Left hindlimb (tissue), 1 donor: ENCODE measurements at places on chromosomes 7 and 10.

DNA sequence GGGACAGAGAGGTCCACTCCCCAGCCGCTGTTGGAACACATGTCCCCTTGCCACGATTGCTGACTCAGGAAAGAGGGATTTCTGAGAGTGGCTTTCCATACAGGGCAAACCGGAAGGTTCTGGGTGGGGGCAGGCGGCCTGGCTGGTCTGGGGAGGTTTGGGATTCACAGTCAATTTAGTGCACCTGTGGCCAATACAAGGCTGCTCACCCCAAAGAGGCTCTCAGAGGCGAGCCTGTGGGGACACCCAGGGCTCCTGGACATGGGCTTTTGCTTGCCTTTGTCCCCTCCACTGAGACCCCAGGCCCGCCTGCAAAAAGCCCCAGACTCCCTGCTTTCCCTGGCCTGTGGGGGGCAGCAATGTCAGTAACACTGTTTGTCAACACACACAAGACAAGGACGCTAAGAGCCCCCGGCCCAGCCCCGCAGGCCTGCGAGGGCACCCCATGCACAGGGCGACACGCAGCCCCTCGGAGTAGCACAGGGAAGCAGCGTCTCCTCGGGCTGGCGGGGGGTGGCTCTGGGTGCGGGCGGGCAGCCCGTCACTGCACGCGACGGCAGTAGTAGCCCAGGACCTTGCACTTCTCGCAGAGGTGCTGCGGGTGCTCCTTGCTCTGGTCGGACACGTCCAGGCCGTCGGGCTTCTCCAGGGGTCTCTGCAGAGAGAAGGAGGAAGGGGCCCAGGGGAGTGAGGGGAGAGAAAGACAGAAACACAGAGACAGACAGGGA, 38.7 kb downstream of the PPIF start:
- peak; percentile 33 for DNase-seq

GRCh38 chr10:127207081-127207480, 10.7 kb upstream of the INSYN2A start:
- DNase-seq, result no peak

DNA sequence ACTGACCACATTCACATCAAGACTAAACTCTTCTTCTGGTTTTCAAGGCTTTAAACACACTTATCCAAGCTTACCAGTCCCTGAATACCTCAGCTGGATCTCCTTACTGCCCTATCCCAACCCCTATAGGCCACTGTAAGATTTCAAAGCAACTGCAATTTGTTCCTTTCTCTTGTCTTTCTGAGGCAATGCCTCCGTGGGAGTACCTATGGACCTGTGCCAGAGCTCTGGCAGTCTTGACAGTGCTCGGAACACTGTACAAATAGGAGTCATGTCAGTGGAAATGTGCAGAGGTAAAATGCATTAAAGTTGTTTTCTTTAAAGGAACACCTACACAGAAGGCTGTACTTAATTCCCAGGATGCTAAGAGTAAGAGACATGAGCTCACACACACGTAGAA, 124.7 kb downstream of the CNOT4 start:
- no peak for DNase-seq

DNA sequence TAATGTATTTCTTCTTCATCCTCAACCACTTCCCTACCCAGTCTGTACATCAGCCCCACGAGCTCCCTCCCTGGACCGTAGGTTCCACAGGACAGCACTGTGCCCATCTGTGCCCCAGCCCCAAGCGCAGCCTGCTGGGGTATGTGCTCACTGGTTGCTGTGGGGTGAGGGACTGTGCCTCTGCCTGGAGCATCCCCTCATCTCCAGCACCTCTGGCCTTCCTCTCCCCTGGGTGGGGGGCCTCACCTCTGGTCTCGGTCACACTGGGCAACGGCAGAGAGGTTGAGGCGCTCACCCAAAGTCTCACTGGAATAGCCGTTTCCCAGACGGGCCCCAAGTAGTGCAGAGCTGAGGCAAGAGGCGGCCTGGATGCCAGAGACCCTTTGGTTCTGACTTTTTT, 1.5 kb upstream of the PRKAR1B start:
- DNase-seq, result no peak

- DNase-seq, result no peak
These were observed 68.9 kb upstream of the AQP1 start for GRCh38 chr7:30842542-30843451.

DNA sequence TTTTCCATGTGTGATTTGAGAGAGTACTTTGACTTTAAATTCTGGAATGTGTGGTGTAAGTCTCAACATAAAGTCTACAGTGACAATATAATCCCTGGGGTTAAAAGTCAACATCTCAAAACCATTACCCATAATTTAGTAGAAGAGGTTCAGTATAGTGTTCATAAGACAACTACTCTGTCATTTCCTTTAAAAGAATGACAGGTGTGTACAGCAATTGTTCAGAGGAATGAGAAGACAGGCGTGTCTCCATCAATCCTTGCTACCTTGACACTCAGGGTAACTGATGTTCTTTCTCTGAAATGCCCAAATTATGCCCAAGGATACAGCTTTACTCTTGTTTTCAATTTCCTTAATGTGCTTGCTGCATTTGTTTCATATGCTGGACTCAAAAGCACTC, 256.4 kb downstream of the DYNC1I1 start:
- DNase-seq, result no peak

DNA sequence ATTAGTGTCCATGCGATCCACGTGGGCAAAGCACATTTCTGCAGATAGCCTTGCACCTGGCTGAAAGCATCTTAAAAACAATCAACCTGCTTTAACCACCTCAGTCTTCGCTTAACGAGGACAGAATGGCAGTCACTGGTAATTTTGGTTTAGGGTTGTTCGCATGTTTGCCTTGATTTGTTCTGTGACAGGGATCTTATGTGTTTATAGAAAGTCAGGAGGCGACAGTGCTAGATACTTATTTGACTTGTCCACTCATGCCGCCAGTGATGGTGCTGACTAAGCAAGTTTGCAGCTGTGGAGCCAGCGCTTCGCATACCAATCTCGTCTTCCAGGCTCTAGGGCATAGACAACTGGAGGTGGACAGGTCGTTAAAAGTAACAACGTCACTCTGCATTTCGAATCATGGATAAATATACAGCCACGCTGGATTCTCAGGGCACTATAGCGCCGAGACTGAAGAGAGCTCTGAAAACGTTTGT, 1.2 kb upstream of the TMEM243 start:
- peak; percentile 47 for DNase-seq

GRCh38 chr7:157291404-157292080, 45.3 kb upstream of the DNAJB6 start:
- DNase-seq, result no peak

- DNase-seq, result no peak
These were observed 231.7 kb downstream of the USP6NL start for GRCh38 chr10:11379771-11380170.

DNA sequence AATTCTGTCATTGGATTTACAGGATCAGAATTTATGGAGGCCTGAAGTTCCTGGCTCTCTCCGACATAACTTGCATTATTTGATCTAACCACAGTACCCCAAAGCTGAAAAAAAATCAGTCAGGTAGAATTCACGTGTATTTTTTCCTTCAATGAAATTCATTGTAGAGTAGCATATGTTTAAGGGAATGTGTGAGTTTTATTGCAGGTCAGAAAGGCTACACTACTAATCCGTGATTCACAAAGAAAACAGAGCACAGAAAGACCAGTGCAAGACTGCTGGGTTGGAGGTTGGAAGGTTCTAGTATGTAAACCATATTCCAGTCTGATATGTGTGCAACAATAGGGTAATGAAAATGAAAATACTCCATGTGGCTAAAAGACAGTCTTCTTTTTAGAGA, 247.0 kb upstream of the FERD3L start:
- no peak for DNase-seq

DNA sequence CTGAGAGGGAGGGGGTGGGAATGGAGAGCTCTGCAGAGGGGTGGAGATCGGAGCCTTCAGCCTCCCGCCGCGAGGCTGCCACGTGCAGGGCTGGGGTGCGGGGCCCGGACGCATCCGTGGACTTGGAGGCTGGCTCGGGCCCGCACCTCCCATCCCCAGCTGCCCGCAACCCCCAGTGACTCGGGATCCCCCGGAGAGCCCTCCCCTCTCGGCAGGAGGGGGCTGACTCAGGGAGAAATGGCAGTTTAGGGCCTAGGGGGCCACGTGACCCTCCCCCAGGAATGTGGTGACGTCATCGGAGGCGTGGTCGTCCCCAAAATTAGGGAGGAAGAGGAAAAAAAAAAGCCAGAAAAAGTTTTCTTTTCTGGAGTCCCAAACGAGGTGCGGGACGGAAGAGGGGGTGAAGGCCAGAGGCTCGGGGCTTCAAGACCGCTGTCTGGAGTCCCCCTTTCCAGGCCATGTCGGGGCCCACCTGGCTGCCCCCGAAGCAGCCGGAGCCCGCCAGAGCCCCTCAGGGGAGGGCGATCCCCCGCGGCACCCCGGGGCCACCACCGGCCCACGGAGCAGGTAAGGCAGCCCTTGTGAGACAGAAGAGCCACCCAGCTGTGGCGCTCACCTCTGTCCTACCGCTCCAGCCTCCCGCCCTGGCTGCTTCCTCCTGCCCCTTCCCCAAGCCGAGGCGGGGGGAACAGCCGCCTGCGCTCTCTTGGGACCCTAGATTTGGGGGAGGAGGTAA, at the start of gene TRIP6:
TSS of gene TRIP6 (plus strand) at position 348 of the 736 bp plus-strand sequence. CDS start at position 459, 111 bp downstream.
- DNase-seq, result peak; percentile 94

DNA sequence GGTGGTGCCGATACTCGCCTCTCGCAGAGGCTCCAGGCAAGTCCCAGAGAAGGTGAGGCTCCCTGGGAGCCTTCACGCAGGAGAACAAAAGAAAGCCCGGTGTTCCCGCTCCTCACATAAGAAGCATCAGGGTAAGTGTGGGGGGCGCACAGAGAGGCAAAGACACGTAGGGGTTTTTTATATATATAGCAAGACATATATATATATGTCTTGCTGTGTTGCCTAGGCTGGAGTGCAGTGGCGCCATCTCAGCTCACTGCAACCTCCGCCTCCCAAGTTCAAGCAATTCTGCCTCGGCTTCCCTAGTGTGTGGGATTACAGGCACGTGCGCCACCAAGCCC, 61.3 kb downstream of the PDIA4 start:
- no peak for DNase-seq

GRCh38 chr10:112308125-112308502, 24.9 kb downstream of the TECTB start:
- DNase-seq, result no peak

DNA sequence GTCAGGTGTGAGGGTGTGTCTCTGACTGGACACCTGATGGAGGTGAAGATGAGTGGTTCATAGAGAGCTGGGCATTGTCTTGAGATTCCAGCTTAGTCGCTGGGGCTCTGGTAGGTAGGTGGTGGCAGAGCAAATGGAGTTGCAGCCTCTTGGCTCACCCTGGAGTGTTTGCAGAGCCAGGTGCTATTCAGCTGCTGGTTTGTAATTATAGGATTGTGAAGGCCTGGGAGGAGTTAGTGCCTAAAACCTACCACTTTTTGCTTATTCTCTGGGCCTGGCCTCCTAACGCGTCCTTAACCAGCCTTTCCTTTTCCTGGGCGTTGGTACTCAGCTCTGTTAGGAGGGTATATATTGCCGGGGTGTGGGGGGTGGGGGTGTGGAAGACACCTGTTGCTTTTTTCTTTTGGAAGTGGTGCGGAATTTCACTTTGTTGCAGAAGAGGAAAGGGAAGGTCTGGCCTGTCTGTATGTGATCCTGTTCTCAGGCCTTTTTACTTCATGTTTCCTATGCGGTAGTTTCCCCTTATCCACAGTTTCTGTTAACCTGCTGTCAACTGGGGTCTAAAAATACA, 3.2 kb downstream of the PPRC1 start:
- DNase-seq, result no peak

GRCh38 chr10:44467090-44467489, 82.2 kb upstream of the CXCL12 start:
- DNase-seq, result no peak

DNA sequence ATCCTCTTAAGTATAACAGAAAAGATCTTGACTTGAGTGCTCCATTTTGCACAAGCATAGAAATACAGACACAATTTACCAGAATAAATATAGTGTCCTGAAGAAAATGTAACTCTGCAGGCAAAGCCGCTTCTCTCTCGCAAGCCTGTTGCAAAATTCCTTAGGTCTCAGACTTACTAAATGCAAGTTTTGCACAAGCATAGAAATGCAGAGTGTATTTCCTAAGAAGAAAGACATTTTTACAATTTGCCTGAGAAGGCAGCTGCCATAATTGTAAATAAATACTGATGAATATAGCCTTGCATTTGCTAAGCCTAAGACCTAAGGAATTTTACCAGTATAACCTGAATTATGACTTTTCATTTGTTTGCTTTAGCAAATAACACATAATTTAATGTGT, 67.1 kb downstream of the AGMO start:
- no peak for DNase-seq

- DNase-seq, result no peak
These were observed 2.1 kb upstream of the ZKSCAN1 start for GRCh38 chr7:100013328-100013676.

- no peak for DNase-seq
These were observed 222.6 kb downstream of the HTR7 start for GRCh38 chr10:90635111-90635765.

DNA sequence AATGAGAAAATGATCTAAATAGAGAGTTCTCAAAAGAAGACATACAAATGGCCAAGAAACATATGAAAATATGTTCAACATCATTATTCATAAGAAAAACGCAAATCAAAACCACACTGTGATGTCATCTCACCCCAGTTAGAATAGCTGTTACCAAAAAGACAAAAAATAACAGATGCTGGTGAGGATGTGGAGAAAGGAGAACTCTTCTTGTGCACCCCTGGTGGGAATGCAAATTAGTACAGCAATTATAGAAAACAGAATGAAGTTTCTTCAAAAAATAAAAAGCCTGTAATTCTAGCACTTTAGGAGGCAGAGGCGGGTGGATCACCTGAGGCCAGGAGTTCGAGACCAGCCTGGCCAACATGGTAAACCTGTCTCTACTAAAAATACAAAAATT, 199.3 kb downstream of the PARD3 start:
- no peak for DNase-seq

DNA sequence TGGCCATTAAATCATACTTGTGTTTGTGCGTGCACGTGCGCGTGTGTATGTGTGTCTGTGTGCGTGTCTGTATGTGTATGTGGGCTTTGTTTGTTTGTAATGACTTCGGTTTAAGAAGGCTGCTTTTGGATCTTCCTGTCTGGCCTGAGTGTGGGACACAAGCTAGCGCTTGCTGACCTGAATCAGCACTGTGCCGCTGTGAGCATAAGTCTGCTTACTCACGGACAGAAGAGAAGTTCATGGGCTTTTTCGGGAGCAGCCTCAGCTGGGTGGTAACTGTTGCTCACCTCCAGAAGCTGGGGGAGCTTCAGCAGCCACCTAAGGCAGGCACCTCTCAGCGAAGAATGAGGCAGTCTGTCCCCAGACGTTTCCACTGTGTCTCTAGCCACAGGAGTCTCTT, 56.1 kb upstream of the TRUB1 start:
- no peak for DNase-seq

DNA sequence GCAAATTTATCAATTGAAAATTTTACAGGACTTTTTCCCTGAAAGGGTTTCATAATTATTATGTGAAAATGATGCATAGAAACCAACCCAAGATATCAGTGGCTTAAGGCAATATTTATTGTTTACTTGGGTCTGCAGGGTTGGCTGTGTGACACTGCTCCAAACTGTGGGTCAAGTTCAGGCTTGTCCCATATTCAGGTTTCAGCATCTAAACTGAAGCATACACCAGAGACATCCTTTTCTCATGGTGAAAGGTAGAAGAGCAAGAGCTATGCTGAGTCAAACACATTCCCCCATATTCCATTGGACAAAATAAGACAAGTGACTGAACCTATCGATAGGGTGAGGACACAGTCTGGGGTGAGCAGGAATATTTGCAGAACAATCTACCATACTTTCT, 110.9 kb downstream of the MAPK8 start:
- no peak for DNase-seq

GRCh38 chr10:127776816-127777215, 39.8 kb downstream of the FOXI2 start:
- no peak for DNase-seq
